ENCODE measurements at places on chromosomes 3 and 15. TPM values are rescaled to one million over a fixed set of nuclear protein-coding genes. Genes with fewer than 3 reads are reported as not detected.

Gene UACA
- total RNA-seq, result 144 TPM

Gene PLA2G4B
- 0.32 TPM for total RNA-seq

Gene LYSMD2
- 11.1 TPM for total RNA-seq

Gene SI
- total RNA-seq, result not detected

Gene MKRN3
- not detected for total RNA-seq

Gene AP3B2
- not detected for total RNA-seq

Gene PCOLCE2
- 2.6 TPM for total RNA-seq

Gene MELTF
- total RNA-seq, result 6.2 TPM

Gene IL17RB
- not detected for total RNA-seq

Gene FSTL1
- total RNA-seq, result 483 TPM

Gene MKRN2OS
- not detected for total RNA-seq

Gene INSYN1
- total RNA-seq, result not detected

Gene TTC21A
- 2.6 TPM for total RNA-seq

Gene GABRB3
- 0.32 TPM for total RNA-seq

Gene XIRP1
- total RNA-seq, result not detected

Gene SLC49A4
- 18.8 TPM for total RNA-seq

Gene TF
- not detected for total RNA-seq

Gene ARHGAP11A
- total RNA-seq, result 23.1 TPM

Gene KCNMB2
- total RNA-seq, result 0.46 TPM

Gene CLSTN2
- not detected for total RNA-seq

Gene SLC26A6
- 12.3 TPM for total RNA-seq

Data from epithelial cell of umbilical artery (primary cell).